ENCODE measurements at places on chromosomes 11 and 22.

DNA sequence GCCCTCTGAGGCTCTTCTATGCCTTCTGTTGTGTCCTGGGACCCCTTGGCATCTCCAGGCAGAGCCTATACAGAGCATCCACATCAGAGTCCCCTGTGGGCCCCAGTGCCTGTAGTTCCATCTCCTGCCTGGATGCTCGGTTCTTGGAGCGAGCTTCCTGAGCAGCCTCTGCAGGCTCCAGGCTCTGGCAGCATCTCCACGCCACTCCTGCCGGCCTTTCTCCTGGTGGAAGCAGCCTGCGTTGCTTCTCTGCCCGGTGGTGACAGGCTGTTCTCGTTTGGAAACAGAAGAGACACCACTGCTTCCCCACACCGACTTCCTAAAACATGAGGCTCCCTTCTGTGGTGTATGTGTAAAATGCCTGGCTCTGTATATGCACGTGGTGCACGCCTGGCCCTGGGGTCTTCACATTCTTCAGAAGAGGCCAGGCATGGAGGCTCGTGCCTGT lies 52.8 kb downstream of the BCR start:
- peak; percentile 56 for DNase-seq

DNA sequence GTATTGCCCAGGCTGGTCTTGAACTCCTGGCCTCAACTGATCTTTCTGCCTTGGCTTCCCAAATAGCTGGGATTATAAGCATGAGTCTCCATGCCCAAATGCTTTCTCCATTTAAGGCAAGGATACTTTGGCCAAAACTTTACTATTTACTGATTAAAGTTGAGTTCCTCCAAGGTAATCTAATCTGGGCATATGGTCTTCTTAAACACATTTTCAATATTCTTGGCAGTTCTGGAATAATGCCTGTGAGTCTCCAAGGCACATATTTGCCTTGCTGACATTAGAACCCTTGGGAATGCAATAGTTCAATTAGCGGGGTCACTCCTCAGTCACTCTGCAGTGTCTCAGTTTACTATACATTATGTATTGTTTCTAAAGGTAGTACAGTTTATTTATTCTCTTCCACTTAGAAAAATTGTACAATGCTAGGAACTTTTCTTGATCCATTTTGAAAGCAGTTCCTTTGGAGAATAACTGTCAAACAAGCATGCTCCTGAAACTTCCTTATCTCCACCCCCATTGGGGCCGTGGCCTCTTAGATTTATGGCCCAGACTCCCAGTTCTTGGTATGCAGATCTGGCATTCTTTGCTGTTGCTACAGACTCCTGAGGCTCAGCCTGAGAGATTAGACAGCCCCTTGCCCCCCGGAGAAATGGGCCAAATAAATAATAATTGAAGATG lies 13.1 kb upstream of the RAB38 start:
- peak; percentile 59 for DNase-seq

- peak; percentile 2 for DNase-seq
Observed at GRCh38 chr11:91470656-91471055, 754.0 kb upstream of the FAT3 start.

- no peak for DNase-seq
Observed at GRCh38 chr11:104529213-104529612, 365.3 kb upstream of the PDGFD start.

GRCh38 chr22:46052801-46053562 lies 76.0 kb upstream of the WNT7B start:
- no peak for DNase-seq

GRCh38 chr22:31150615-31151014 lies 9.4 kb upstream of the RNF185 start:
- no peak for DNase-seq

DNA sequence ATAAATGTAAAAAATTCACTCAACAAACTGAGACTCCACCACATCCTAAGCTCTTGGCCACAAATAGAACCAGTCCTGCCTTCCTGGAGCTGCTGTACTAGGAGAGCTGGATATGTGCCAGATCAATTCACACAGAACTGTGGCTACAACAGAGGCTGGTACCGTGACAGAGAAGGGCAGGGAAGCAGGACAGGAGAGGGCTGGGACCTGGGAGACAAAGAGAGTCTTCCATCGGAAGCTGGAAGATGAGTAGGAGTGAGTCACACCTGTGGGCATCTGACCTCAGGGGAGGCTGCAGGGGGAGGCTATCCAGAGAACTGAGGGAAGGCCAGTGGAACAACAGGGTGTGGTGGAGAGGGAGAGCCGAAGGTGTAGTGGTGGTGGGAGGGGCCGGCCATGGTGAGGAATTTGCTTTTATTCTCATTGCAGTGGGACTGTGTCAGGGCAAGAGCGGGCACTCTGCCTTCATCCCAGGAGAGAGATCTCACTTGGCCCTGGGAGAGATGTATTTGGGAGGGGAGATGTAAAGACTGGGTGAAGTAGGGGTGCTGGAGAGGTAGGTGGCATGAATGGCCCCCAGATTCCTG lies 1.9 kb upstream of the LTBP3 start:
- DNase-seq: peak; percentile 52

DNA sequence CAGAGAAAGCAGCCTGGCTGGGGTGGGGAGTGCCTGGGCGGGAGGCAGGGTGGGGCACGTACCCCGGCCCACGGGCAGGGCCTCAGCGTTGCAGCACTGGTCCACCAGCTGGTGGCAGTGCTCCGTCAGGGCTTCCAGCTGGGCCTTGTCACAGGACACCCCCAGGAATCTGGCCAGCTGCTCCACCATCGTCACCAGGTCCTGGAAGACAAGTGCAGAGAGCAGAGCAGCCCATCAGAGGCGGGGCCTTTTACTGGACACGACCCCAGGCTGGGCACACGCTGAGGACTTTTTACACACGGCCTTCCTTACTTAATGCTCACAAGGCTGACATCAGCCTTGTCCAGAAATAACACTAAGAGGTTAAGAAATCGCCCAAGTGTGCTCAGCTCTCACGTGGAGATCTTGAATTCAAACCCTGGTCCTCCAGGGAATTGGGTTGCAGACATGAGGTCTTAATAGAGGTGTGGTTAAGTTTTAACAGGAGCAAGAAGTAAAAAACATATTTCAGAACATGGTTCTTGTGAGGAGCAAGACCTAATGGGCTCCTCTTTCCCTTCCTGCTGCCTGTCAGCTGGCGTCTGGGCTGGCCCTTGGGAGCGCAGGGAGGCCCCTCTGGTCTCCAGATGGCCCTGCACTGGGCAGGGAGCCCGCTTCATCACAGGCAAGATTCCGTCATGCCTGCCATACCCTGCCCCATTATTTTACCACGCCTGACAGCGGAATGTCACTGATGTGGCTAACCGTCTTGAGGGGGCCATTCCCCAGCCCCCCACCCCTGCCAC lies 17.1 kb upstream of the EFCAB6 start:
- peak; percentile 69 for DNase-seq

GRCh38 chr22:50305923-50306566 lies 1.4 kb downstream of the PLXNB2 start:
- peak; percentile 92 for DNase-seq

GRCh38 chr11:96309016-96309642 lies 33.9 kb downstream of the MAML2 start:
- no peak for DNase-seq

DNA sequence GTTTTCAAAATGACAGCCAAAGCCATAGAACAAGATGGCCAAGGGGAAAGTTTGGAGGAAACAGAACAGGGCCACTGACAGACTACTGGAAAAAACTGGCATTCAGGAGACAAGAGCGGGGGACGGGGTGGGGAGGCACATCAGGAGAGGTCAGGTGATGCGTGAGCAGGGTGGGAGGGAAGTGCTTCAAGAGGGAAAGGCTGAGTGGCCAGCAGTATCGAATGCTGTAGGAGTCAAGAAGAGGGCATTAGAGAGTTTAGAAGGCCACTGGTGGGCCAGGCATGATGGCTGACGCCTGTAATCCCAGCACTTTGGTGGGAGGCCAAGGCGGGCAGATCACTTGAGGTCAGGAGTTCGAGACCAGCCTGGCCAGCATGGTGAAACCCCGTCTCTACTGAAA lies 8.2 kb downstream of the GTPBP1 start:
- no peak for DNase-seq

- no peak for DNase-seq
Observed at GRCh38 chr22:47292546-47293320, 530.3 kb downstream of the TBC1D22A start.

DNA sequence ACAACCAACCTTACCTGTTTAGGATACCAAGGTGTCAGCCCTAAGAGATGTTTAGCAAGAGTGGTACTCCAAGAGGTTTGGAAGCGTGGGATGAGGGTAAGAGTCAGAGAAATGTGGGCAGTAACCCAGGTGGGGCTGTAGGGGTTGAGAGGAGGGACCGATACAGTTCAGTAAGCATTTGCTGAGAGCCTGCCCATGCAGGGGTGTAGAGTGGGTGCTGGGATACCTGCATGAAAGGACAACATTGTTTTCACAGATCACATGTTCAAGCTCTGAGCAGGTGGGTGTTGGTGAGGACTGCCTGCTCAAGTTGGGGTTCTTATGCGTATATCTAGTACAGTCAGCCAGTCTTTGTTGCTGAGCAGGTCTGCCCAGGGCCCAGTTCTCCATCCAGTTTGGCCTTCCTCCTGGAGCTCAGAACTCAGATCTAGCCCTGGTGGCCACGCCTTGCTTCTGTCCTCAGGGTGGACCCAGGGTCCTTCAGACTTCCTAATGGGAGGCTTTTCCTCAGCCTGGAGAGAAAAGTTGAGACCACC lies 14.8 kb downstream of the PPFIBP2 start:
- no peak for DNase-seq

GRCh38 chr11:35891096-35891495 lies 52.8 kb upstream of the LDLRAD3 start:
- DNase-seq: no peak
